ENCODE measurements at places on chromosomes 3 and 15.

DNA sequence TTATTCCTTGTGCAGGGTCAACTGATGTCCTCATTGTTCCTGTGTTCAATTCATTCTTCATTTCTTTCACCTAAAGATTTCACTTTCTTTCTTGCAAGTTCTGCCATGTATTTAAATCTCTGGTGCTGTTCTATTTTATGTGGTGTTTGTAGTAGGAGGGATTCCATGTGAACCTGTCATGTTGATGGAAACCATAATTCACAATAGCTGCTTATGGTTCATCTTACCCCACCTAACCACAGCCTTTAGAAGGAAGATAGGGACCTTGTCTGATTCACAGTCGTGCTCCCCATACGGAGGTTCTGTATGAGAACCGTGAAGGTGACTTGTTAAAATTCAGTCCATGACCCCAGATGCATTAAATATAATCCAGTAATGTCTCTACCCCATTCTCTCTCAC, 21.9 kb downstream of the SLCO2A1 start:
- DNase-seq, result no peak

GRCh38 chr3:59364496-59364895, 314.7 kb upstream of the CFAP20DC start:
- DNase-seq, result no peak

- DNase-seq, result no peak
Measured at GRCh38 chr3:141403576-141403975, 35.3 kb downstream of the ZBTB38 start.

DNA sequence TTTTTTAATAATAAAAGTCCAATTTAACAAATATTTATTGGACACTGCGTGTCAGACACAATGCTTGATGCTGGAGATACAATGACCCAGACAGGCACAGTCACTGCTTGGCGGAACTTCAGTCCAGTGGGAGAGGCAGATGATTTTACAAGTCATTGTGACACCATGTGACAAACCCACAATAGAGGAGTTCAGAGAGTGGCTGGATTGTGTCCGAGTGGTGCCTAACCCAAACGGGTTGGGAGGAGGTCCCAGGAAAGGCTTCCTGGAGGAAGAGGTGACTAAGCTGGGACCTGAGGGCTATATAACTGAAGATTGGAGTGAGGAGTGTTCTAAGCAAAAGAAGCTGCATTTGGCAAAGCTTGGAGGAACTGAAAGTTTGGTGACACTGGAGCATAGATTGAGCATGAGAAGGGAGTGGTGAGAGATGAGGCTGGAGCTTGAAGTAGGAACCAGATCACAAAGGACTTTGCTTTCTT, 41.4 kb downstream of the CRTC3 start:
- DNase-seq, result no peak

GRCh38 chr3:32423956-32424557, 32.4 kb downstream of the CMTM7 start:
- no peak for DNase-seq

DNA sequence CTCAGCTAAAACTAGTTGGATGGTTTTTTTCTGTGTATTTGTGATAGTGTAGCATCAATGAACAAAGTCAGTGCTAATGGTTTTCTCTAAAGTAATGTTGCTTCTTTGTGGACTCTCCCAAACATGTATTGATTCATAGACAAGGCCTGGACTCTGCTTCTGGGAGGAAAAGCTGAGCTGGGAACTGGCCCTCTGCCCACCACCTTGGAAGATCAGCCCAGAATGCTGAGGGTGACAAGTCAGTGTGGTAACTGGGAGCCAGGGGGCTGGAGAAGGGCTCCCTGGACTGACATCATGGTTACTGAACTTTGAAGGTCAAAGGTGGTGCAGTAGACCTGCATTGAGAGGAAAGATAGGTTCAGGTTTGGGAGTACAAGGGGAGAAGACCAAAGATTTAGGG, 3.0 kb downstream of the ARHGAP31 start:
- no peak for DNase-seq

DNA sequence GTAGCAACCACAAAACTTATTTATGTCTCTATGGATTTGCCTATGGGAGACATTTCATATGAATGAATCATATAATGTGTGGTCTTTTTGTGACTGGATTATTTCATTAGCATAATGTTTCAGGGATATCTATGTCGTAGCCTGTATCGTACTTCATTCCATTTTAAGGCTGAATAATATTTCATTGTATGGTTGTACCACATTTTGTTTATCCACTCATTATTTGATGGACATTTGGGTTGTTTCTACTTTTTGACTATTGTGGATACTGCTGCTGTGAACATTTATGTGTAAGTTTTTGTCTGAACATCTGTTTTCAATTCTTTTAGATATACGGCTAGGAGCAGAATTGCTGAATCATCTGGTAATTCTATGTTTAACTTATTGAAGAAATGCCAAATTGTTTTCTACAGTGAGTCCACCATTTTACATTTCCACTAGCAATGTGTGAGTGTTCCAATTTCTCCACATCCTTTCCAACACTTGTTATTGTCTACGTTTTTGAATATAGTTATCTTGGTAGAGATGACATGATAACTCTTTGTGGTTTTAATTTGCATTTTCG, 134.4 kb upstream of the DAZL start:
- DNase-seq, result no peak

DNA sequence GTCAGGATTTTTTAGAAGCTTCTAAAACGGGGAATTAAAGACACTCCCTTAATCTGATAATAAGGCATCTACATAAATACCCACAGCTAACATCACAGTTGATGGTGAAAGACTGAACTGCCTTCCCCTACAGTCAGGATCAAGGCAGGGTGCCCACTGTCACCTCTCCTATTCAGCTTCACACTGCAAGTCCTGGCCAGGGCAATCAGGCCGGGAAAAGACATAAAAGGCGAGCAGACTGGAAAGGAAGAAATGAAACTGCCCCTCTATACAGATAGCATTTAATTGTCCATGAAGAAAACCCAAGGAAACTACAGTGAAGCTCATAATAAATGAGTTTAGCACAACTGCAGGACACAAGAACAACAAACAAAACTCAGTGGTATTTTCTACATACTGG, 61.7 kb downstream of the HERC2 start:
- DNase-seq, result no peak

GRCh38 chr3:43704697-43705096, 14.0 kb downstream of the ABHD5 start:
- DNase-seq, result no peak

- no peak for DNase-seq
Measured at GRCh38 chr3:102036017-102036416, 186.7 kb downstream of the NFKBIZ start.

All from stimulated activated CD4-positive, alpha-beta T cell treated with anti-CD3 and anti-CD28 coated beads, Interleukin-1b, Interleukin-23, amount 100 ng/mL, for 4 hours (primary cell).